Breast epithelium (tissue), 4 donors: ENCODE measurements at places on chromosomes 6 and 20. TPM values are rescaled to one million over a fixed set of nuclear protein-coding genes. Genes with fewer than 3 reads are reported as not detected.

Gene SEMG1
- total RNA-seq = 1.8 TPM

Gene CGA
- total RNA-seq = not detected

Gene SRSF12
- total RNA-seq = 0.98 TPM

Gene SLC32A1
- total RNA-seq = not detected

Gene PPP1R3G
- total RNA-seq = 1.6 TPM

Gene PNLDC1
- 0.29 TPM for total RNA-seq

- no peak for DNase-seq
These were observed 22.0 kb upstream of the QKI start for GRCh38 chr6:163392533-163392932.

DNA sequence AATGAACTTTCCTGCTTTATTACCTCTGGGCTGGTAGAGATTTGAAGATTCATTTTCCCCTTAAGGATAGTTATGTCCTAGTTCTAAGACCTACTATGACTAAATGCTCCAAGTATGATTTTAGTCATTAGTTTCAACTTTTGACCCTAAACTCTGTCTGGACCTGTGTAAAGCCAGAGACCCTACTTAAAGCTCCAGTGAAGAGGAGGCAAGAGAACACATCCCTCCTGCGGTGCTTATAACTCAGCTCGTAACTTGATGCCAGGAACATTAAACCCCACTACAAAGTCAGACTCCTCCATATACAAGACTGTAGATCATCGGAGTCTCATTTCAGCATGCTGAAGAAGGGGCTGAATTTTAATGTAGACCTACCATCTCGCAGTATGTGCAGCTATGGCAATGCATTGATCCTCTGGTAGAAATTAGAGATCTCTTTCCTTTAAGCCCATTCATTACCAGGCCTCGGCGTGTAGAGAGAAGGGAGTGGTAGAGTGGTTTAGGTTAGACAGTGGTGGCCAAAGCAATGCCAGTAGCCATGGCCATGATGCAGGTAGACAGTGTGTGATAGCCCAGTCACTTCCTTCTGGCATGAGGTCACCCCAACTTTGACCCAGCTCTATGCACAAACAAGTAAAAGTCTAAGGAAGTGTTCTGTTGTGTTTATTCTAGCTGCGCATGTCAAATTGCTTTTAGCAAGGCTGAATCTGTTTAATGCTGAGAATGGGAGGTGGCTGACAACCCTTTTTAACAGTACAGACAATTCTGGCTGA lies 34.8 kb upstream of the MYB start:
- no peak for DNase-seq

DNA sequence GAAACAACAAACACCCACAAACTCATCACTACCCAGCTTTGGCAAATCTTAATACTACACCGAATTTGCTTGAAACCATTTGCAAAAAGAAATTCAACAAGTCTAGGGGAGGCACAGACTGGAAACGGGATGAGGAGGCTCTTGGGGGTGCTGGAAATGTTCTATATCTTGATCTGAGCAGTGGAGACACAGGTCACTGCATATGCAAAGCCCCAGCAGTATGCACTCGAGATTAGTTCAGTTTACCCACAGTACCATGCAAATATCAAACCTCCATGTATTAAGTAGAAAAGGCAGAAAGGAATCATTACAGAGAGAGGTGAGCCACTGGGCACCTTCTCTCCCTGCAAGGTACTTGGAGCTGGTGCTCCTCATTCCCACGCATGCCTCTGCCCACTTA lies 75.9 kb downstream of the PREX1 start:
- DNase-seq = no peak

GRCh38 chr6:5979650-5980420 lies 26.9 kb downstream of the NRN1 start:
- no peak for DNase-seq

GRCh38 chr6:6386010-6386409 lies 65.5 kb upstream of the F13A1 start:
- DNase-seq = no peak

DNA sequence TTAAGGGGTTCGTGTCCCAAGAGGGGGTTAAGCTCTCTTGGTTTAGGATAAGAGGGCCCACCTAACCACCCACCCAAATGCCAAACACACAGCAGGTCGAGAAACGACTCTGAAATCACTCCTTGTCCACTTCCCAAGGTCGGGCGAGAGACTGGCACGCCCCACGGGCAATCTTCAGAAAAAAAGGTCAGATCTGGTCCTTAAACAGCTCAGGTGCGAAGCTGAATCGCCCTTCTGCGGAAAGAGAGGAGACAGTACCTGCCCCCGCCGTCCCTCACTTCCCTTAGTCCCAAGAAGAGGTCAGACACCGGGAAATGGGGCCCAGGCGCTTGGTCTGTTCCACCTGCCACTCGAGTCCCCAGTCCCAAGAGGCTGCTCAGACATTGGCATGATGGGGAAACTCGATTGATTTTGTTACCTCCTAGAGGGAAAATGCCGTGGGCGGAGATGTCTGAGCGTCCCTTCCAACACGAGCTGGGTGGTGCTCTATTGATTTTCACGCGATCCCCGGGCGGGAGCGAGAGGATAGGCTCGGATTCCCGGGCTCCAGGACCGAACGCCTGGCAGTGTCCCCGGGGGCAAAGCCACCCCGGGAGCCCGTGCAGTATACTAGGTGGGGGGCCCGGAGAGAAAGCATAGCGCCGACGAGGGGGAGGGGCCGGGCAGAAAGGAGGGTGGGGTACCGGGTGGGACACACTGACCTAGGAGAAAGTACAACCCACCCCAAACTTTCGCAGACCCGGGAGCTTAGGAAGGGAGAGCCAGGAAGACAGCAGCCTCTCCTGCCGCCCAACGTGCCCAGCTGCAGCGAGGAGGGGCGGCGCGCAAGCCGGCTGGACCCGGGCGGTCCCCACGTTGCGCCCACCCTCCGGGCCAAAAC lies 1.1 kb upstream of the SAMD5 start:
- no peak for DNase-seq

DNA sequence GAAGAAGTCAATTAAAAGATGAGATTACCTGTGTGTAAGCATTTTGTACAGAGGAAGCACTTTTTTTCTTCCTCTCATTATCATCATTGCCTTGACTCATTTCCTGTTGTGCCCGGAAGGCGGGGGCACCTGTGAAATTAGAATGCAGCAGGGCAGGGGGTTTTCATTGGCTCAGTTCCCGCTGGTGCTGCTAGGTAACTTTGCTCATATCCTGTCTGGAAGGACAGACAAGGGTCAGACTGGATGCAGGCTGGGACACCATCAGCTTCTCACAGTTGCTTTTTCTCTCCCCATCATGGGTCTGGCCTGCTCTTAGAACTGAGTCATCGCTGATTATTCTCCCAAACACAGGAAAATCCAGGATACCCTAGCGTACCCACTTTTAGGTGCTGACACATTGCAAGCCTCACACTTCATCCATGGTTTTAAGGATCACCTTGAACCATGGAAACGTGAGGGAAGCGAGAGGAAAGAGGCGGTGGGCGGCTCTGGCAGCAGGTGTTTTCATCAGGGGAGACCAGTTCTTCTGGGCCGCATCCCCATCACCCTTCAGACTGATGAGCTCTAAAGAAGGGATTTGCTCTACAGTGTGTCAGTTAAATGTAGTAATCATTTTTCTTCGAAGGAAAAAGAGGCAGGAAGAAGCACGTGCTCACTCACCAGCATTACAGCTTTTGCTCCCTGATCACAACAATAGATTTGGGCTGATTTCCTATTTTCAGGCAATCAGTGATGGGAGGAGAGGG lies 195.7 kb upstream of the SASH1 start:
- DNase-seq = no peak

DNA sequence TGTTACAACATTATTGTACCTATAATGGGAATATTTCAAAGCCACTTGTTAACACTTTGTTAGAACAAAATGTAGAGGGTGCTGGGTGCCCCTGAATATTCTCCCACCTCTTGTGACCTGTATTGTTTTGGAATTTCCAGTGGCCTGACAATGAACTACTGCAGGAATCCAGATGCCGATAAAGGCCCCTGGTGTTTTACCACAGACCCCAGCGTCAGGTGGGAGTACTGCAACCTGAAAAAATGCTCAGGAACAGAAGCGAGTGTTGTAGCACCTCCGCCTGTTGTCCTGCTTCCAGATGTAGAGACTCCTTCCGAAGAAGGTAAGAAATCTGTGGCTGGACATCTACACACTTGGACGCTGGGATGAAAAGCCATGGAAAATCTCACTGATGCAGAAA lies 28.9 kb downstream of the PLG start:
- DNase-seq = no peak

- no peak for DNase-seq
These were observed 50.0 kb upstream of the EZR start for GRCh38 chr6:158868890-158869825.

DNA sequence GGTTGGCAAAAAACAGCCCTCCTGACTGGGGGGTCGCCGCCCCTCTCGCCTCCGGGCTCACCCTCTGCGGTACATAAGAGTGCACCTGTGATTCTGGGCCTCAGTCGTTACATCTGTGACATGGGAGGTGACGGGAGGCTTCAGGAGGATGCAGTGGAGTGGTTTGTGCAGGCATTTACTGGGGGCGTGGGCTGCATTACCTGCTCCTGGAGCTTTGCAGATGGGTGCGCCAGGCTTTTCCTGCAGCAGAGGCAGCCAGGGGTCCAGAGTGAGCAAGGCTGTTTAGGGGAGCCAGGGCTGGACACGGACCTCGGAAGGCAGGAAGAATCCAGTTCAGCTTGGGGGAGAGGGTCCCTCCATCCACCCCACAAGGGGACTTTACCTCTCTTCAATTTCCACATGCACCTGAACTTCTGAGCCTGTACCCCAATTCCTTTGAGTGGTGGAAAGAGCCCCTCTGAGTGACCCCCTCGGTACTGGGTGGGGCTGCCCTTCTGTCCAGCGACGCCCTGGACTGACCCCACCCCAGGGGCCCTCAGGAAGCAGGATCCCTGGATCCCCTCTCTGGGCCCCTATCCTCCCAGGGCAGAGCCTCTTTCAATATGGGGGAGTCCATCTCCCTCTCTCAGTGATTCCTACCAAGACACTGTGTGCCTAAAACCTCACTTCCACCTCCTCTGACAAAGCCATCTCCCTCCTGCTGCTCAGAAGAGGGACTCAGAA lies 134.0 kb downstream of the TAF4 start:
- DNase-seq = no peak
